ENCODE measurements at places on chromosomes 3 and 15.

DNA sequence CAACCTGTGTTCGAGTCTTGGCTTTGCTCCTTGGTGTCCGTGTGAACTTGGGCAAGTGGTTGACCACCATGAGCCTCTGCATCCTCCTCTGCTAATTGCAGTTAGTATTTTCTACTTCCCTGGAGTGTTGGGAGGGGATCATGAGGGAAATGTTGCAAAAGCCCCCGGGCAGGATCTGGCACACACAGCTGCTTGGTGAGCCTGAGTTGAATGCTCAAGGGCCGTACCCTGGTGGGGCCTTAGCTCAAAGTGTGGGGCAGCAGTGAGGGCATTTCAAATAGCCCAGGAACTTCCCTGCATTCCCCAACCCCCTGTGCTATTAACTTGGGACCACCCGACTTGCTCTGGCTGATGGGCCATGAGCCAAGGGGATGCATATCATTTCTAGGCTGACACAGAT, 94.9 kb upstream of the SLC6A11 start:
- DNase-seq: no peak

DNA sequence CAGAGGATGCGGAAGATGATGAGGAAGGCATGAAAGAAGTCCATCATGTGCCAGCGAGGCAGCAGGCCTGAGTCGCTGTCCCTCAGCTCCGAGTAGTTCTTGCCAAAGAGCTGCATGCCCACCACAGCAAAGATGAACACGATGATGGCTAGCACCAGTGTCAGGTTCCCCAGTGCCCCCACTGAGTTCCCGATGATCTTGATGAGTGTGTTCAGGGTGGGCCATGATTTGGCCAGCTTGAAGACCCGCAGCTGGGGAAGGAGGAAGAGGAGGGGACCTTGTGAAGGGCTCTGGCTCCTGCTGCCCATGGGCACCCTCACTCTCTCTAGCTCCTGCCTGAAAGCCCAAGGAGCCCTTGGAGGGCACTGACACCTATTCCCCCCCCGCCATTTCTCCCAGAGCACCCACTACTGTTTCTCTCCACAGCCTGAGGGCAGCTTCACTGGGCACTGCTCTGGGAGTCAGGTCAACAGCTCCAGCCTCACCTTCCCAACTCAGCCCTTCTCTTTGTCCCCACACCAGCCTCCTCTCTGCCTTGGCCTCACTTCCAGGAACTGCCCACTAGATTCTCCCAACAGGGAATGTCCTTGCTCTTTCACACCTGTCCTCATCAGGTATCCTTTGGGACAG, 63.6 kb downstream of the SCN5A start:
- no peak for DNase-seq

GRCh38 chr3:50627407-50628051, 10.6 kb downstream of the MAPKAPK3 start:
- DNase-seq: no peak

DNA sequence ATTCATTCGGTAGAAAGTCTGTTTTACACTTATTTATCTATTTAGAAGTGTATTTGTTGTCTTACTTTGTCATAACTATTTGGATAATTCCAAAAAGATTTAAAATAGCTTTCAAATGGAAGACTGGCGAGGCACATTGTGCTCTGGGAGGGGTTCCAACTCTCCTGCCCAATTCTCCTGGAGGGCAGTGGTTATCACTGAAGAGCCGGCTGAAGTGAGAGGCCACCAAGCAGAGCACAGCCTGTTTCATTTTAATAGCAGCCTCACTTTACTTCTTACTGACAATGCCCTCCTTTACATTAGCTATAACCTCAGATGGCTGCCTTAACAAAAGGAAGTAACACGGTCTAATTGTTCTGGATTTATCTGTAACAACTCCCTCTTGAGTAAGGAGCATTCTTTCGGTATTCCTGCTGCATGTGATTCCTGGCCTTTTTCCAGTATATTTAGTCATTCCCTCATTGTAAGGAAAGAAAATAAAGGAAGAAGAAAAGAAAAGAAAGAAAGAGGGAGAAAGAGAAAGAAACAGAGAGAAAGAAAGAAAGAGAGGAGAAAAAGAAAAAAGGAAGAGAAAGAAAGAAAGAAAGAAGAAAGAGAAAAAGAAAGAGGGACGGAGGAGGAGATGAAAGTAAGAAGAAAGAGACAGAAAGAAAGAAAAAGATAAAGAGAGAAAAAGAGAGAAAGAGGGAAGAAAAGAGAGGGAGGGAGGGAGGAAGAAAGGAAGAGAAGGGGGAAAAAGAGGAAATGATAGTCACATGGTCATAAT, 339.8 kb upstream of the WNT5A start:
- no peak for DNase-seq

DNA sequence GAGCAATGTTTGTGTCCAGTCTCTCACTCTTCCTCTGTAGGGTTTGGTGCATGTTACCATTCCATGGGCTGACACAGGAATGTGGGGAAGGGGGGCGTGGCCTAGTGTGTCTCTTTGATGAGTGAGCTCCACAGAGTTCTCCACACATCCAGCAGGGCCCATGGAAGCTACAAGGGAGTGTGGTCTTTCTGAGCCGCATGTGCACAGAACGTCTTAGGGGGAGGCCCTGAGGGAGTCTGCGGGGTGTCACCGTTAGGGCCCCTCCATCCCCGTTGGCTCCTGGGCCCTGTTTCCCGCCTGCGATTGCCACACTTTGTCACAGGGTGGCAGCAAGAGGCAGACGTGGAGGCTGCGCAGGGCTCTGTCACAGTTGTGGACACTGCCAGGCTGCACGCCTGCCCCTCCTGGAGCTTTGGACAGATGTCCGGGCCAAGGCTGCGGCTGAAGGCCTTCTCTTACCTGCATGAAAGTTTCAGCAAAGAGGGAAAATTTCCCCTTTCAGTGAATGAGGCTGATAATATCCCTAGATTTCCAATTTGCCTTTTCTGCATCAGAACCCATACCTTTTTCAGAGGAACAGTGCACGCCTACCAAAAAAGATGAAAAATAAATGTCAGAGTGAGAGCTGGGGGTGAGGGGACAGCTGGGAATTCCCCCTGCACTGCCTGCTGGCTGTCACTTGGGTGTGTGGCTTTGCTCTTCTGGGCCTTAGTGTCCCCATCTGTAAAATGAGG, 24.3 kb downstream of the CACNA2D3 start:
- no peak for DNase-seq

DNA sequence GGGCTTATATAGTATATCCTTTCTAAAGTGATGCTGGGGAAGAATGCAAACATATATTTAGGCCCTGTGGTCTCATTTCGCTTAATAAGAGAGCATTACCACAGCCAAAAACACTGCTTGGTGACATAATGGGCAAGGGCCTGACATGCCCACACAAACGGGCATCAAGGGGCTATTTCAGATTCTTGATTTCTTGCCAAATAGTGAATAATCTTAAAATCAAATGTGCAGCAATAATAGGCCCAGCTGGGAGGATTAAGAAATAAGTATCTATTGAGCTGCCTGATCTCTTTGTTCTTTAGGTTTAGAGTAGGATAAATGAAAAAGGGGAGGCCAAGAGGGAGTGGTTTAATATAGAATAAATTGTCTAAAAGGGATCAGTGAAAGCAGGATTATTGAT, 241.0 kb upstream of the GBE1 start:
- DNase-seq: no peak

GRCh38 chr3:102129760-102130608, 280.7 kb downstream of the NFKBIZ start:
- no peak for DNase-seq

DNA sequence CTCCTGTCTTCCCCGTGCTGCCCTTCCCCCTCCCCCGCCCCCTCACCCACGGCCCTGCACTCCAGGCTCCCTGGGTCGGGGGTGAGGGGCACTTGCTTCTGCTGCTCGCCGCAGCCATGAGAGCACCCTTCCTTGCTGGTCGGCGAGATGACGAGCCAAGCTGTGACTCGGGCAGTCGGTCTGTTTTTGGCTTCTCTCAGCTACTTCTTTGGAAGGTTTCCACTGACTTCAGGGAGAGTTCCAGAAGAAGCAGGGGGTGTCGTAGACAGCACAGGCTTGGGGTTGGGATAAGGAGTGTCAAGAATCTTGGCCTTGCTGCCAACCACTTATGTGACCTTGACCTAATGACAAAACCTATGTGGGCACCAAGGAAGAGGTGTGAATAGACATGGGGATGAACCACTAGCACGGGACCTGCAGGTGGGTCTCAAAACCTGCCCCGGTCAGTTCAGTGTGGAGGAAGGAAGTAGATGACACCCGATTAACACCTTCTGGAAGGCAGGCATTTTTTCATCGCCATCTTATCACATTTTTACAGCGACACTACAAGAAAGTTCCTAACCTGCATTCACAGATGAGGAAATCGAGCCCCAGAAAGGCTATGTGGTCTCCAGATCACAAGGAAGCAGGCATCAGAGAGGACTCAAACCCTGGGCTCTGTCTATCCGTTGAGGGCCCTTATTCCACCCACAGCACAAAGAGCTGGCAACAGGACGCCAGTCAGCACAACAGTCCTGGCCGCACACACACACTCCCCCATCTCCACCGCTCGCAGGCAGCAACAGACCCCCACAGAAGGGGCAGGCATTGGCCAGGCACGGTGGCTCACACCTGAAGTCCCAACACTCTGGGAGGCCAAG, 120.9 kb downstream of the LIPC start:
- no peak for DNase-seq

GRCh38 chr3:11601446-11602238, 42.1 kb downstream of the VGLL4 start:
- no peak for DNase-seq

DNA sequence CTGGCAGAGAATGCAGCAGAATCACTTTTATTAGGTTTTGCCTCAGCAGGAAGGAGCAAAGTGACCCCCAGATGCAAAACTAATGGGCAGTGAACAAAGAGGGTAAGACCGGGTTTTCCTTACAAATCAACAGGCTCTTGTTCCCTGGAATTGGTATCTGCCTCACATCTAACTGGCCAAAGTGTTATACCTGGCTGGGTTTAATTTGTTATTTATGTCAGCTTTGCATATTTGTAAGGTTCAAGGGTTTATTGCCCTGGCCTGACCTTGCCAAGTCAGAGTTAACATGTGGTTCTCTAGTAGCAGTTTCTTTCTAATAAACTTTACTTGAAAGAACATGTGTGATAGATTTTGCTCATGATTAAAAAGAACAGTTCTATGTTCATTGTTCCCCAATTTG, 431.7 kb upstream of the NR2F2 start:
- no peak for DNase-seq

DNA sequence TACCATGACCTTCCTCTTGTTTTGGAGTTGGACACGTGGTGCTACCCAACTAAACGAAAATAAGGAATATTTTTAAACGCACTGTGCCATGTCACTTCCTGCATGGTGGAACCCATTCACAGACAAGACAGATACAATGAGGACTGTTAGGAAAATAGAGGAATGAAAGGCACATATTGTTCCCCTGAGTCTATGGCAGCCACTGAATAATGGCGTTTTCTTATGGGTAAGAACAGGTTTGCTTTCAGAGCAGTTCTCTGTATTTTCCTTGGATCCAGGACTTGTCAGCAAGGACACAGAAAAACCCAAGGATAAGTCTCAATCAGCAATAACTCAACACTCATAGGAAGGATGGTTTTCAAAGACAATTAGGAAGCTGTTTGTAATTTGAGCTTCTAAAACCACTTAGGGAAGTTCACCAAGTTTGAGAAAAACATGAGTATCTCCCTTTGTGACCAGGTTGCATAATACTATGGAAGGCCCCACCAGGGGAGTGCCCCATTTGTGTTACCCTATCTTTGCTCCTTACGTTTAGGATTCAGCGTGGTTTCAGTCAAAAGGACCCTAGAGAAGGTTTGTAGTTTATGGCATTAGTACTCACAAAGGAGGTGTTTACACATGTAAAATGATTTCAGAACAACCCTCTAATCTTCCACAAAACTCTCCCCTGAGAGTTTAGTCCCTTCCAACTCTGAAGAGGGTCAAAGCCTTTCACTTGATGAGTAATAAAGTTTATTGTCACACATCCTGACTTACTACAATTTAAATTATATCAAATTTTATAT, 487.2 kb upstream of the ATP11B start:
- no peak for DNase-seq

GRCh38 chr3:15341030-15341726, 8.8 kb upstream of the SH3BP5 start:
- no peak for DNase-seq

DNA sequence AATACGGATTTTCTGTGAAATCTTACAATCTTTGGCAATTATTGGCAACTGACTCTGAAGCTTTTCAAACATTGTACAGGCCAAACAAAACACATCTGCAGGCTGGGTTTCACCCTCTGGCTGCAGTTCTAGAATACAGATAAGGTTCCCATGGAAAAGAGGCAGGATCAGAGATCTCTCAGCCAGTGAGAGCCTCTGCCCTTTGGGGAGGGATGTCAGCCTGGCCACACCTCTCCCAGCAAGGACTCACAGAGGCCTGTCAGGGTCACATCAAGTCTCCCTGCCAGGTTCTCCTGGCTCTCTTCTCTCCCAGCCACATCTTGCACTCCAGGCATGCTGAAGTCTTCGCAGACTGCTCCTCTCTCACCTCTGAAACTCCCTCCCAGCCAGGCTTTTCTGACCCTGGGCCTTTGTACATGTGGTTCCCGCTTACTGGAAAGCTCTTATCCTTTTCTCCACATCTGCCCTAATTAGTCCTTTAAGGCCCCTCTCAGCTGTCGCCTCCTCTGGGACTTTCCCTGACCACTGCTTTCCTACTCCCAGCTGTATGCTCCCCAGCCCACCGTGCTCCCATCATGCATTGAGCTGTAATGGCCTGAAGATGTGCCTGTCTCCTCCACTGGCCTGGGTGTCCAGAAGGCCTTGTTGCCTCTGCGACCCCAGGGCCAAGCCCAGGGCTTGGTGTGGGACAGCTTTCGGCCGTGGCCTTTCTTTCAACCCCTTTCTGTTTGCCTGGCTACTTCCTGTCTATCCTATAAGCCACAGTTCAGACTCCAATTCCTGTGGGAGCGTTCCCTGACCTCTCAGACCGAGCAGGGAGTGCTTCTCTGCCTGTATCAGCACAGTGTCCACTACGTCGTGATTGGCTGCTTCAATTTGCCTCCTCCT, 4.3 kb downstream of the RBP1 start:
- DNase-seq: no peak

DNA sequence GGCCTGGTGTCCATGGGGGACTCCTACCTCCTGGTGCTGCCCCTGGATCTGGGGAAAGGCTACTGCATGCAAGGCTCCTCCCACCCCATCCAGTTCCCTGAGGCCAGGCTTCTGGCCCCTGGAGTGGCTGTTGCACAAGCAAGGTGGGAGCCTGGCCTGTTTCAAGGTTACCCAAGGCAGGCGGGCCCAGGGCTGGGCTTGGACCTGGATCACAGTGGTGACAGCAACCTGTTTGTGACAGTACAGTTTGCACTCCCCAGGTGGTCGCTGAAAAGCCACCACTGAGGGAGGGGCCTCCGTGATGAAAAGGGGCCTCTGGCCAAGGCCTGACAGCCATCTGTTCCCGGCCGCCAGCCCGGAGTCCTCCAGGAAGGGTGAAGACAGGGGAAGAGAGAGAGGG, 14.4 kb upstream of the KY start:
- DNase-seq: no peak

All from naive thymus-derived CD4-positive, alpha-beta T cell (primary cell).